H4 (cell line): ENCODE measurements at places on chromosomes 12 and 14. TPM values are rescaled to one million over a fixed set of nuclear protein-coding genes. Genes with fewer than 3 reads are reported as not detected.
A peak's percentile ranks its signal among the peaks of the same experiment; 100 is the strongest.

GRCh38 chr14:56351861-56352260 is 227.7 kb upstream of the TMEM260 start:
- DNase-seq: peak; percentile 75

The FGF6 gene
- total RNA-seq: not detected in 2 replicates

DNA sequence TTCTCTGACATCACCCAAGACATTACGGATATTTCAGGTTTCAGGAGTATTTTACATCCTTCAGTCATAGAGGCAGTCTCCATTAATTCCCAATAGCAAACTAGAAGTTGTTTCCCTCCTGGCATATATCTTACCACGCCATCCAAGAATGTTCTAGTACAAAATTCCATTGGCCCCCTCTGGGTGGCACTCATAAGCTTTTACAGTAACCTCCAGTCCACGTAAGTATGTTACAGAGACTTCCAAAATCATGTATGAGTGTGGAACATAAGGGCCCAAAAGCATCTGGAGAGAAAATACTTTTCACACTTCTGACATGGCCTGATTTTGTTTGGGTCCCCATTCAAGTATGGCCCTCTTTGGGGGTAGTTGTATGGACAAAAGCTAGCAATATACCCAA is 58.1 kb upstream of the DHRS4 start:
- no peak for DNase-seq

- peak; percentile 68 for DNase-seq
These were observed 63.5 kb downstream of the ST8SIA1 start for GRCh38 chr12:22271023-22271422.

- peak; percentile 71 for DNase-seq
These were observed 12.9 kb downstream of the SPRYD3 start for GRCh38 chr12:53065975-53066931.

DNA sequence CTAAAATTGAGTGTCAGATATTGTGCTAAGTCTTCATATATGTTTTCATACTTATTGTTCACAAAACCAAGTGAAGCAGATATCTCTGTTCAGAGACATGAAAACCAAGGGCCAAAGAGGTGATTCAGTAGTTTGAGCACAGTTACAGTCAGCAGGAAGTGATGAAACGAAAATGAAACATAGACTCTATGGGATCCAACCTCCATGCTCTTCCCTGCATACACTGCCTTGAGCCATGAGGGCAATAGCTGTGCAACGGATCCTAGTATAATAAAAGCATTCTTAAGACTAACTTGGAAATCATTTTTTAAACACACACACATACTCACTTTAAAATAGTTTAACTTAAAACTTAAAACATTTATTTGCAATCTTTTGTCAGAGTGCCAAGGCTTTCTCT is 27.9 kb downstream of the ESR2 start:
- peak; percentile 47 for DNase-seq

GRCh38 chr12:103257763-103258162 is 238.0 kb downstream of the C12orf42 start:
- DNase-seq: no peak

The CALM1 gene
- total RNA-seq: 271 and 291 TPM in 2 replicates

- no peak for DNase-seq
These were observed 573 bp downstream of the ARL6IP4 start for GRCh38 chr12:122981036-122981471.

- no peak for DNase-seq
These were observed 275.7 kb upstream of the CRY1 start for GRCh38 chr12:107369006-107369405.

The SMOC1 gene
- 0.12 TPM in 1 of 2 replicates, not detected in the other for total RNA-seq

DNA sequence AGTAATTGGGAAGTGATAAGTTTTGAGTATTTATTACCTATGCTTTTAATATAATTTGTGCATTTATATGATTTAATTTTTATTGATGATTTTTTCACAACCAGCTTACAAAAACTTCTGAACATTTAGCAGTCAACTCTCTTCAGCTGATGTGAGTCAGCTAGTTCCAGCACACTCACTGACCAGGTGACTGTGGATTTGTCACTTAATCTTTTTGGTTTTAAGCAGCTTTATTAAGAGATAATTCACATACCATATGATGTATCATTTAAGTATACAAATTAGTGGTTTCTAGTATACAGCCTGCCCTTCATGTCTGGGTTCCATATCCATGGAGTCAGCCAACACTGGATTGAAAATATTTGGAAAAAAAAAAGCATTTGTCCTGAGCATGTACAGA is 103.5 kb downstream of the SYNE2 start:
- DNase-seq: no peak

DNA sequence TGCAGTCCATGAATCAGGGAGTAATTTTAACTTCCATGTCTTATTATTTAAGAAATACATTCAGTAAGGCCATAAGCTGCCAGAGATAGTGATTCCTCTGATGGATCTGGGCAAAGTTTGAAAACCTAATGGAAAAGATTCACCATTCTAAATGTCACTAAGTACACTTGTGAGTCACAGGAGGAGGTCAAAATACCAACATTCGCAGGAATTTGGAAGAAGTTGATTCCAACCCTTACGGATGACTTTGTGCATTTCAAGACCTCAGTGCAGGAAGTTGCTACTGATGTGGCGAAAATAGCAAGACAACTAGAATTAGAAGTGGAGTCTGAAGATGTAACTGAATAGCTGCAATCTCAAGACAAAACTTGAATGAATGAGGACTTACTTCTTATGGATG is 69.8 kb downstream of the OSBPL8 start:
- DNase-seq: no peak

GRCh38 chr12:99157946-99158345 is 489.6 kb upstream of the GARIN6 start:
- peak; percentile 69 for DNase-seq

- no peak for DNase-seq
These were observed 21.9 kb downstream of the KITLG start for GRCh38 chr12:88558340-88558867.

The LGMN gene
- total RNA-seq: 30.1 and 38.5 TPM in 2 replicates

DNA sequence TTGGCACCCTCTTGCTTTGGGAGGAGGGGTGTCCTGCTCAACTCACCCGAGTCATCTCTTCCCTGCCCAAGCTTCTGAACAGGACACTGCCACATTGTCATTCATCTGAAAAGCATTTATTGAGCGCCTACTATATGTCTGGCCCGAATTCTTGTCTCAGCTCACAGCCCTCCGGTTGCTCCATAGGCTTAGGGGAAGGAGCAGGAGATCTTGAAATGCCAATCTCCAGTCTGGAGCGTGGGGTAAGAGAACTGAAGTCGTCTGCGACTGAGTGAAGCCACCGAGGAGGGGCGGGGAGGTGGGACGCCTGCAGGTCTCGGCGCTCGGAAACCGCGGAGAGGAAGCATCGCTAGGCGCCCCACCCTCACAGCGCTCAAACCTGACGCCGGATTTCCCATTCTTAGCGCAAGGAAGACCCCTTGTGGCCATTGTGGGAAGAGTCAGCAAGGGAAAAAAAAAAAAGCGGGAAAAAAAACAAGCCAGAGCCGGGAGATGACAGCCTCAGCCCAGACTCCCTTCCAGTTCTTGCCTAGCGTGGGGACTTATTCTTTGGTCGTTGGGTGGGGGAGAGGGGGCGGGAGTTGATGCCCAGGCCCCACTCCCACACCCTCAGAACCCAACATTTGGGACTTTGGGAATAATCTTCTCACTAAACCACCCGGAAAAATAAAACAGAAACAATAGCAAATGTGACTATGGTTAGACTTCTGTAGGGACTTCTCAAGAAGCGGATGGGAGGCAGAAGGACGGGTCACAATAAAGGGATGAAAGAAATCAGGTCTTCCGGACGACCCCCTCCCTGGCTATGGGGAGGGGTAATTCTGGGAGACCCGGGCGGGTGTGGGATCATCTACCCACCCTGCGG is 28.2 kb upstream of the SMUG1 start:
- peak; percentile 79 for DNase-seq

DNA sequence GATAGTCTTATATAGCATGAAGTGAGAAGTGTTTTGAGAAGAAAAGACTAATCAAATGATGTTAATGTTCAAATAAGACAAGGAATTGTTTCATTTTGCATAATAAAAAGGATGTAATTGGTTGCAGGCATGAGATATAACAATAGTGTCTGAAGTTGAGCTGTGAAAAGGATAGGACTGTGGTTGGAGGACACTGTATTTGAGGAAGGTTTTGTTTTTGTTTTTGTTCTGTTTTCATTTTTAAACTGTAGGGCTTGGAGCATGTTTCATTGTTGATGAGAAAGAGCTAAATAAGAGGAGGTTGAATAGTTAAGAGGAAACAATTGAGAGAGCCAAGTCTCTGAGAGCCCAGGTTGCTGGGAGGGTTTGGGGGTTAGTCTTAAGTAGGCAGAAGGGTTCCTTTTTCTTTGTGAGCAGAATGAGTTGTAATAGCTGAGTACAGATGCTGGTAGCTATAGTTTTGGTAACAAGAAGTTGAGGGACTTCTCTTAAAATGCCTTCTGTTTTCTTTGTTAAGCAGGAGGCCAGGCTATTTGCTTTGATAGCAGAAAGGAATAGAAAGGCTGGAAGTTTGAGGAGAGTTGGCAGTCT is 58.4 kb downstream of the CCDC91 start:
- DNase-seq: no peak

DNA sequence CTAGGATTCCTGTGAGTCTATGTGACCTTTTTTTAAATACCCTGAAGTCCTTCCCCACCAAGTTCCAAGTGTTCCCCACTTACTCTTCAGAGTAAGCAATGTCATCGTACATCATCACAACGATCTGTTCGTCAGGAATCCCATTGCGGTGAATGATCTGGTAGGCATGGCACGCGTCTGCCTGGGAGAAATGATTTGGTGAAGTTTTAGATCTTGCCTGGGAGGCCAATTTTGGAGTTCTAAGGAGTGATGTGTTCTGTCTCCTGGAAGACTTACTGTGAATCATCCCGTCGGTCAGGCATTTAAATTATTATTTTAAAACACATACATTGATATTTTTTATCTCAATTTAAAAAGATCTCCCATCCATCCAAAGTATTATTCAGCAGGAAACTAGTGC is 29.8 kb downstream of the LGMN start:
- DNase-seq: no peak

The IL23A gene
- 0.23 TPM in 1 of 2 replicates, not detected in the other for total RNA-seq

The TMEM253 gene
- 0.47 and 0.68 TPM in 2 replicates for total RNA-seq

DNA sequence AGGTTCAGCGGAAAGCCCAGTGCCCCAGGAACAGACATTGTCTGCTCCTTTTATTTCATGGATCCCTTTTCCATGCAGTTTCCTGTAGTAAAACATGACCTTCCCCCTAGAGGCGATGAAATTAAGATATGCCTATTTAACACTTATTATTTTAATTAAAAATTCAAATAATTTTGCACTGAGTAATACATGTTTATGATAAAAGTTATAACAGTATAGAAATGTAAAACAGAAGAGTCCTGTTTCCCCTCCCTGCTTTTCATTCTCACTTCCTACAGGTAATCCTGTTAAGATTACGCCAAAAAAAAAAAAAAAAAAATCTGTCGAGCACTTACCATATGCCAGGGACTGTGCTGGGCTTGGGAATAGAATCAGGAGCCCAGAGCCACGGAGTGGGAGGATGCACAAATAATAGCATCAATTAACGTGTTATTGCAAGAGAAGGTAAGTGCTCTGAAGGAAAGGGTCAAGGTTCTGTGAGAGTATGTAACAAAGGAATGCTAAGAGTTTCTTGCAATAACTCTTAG is 830 bp upstream of the LPCAT3 start:
- no peak for DNase-seq

DNA sequence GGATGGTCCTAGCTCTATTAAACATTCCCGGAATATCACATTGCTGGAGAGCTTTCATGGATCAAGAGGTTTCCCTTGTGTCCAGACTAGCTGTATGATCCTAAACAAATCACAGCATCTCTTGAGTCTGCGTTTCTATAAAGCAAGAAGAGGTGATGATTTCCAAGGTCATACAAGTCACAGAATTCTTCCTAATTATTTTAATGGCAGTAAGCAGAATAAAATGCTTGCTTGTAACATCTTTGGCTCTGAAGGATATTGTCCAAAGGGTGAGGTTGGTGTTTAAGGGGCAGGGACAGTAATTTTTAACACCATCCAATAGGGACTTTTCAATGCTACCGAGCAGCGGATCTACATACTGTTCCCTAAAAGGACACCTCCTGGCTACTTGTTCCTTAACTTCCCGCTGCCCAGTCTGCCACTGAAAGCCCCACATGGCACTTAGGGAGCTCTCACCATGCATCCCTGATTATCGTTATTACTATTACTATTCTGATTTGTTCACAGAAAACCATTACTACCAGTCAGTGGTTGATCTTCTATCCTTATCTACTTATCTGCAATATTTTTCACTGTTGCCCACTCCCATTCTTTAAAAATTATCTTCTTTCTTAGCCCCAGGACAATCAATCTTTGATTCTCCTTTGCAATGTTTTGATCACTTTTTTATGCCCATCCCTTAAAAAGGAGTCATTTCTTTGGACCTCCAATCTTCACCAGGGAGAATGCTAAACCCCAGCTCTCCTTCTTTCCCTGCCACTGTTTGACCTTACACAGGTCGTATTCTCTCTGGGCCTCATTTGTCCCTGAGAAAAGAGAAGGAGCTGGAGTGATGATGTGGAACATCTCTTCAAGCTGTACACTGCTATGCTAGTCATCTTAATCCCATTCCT is 4.0 kb upstream of the PCED1B start:
- no peak for DNase-seq

DNA sequence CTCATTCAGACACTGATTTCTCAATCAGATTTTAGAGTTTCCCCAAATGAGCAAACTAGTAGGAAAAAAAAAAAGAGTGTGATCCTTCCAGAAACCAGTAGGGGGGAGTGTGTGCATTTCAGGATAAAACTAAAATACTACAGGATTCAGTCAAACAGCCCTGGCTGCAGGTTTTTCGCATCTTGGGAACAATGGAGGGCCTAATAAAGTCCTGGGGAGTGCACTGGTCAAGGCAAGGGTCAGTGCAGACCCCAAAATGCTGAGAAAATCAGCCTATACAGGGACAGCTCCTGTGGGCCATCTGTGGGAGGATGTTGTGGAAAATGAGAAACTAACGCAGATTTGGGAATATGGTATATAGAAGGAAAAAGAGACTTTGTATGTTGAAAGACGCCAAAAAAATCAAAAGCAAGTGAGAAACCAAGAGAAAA is 22.2 kb upstream of the ABCD4 start:
- DNase-seq: peak; percentile 22

The FAM90A1 gene
- total RNA-seq: not detected in 2 replicates

- no peak for DNase-seq
These were observed at the start of gene LTBR for GRCh38 chr12:6383572-6384498. Gene LTBR, plus strand, starts transcription at chr12:6384162. Its CDS starts 197 bp downstream, at chr12:6384359.

The KCNJ8 gene
- 0.74 and 1.0 TPM in 2 replicates for total RNA-seq

DNA sequence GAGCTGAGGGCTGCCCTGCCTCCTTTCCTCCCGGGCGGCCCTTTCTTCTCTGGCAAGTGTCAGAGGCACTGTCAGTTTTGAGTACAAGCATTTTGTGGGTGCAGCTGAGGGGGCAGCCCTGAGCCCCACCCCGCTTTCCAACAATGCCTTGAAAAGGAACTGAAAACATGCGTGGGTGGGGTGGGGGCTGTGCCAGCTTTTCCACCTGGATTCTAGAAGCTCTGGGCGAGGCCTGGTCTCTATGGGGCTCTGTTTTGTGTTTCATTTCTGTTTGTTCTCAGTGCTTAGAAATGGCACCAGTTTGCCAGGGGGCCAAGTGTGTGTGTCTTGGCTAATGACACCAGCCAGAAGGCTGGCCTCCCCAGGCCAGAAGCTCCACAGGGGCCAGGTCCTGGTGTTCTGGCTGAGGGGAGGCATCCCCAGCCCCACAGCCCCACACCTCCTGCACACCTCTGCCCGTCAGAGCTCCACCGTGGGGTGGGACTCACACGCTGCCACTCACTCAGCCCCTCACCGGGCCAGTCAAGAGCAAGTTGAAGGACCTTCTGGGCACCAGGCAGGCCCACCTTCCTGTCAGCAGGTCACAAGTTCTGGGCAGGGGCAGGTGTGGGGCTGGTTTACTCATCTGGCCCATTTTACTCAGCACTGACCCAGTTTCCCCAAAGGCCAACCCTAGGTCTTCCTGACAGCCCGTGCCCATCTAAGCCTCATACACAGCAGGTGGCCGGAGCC is 155.1 kb downstream of the CALM1 start:
- no peak for DNase-seq

The GPX2 gene
- total RNA-seq: not detected in 2 replicates

The AJUBA gene
- total RNA-seq: 24.7 and 25.9 TPM in 2 replicates
